ENCODE measurements at places on chromosomes 12 and 14.
A peak's percentile ranks its signal among the peaks of the same experiment; 100 is the strongest.

- H3K27ac ChIP-seq, result no peak overlapping the region
- H3K4me1 ChIP-seq, result no peaks in the 10 kb centered on the region
- H3K27me3 ChIP-seq, result no peaks in the 10 kb centered on the region
- no peak for DNase-seq
Observed at GRCh38 chr12:87901457-87901856, 127.7 kb downstream of the C12orf50 start.

DNA sequence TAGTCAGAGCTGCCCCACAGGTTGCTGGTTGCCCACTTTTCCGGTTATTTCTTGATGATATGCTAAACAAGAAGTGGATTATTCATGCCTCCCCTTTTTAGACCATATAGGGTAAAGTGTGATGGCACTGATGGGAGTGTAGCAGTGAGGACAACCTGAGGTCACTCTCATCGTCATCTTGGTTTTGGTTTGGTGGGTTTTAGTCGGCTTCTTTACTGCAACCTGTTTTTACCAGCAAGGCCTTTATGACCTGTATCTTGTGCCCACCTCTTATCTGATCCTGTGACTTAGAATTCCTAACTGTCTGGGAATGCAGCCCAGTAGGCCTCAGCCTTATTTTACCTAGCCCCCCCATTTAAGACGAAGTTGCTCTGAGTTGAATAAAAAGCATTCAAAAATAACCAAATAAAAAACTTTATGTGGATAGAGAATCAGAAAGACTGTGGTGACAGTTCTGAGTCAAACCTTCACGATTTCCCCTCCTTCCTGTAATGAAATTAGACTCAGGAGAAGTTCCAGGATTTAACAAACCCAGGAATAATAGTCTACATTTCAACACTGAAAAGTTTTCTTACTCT, 144.2 kb downstream of the PAWR start:
- H3K4me3 ChIP-seq, result no peak overlapping the region
- no peaks in the 10 kb centered on the region for H3K27me3 ChIP-seq
- DNase-seq, result peak; percentile 30
- peaks cover 44% of the 10 kb centered on the region for H3K36me3 ChIP-seq

GRCh38 chr14:89617481-89618329, 200.7 kb upstream of the FOXN3 start:
- peak overlapping the region; percentile 50 for H3K4me3 ChIP-seq
- peaks cover 74% of the 10 kb centered on the region for H3K27me3 ChIP-seq
- no peak for DNase-seq
- no peaks in the 10 kb centered on the region for H3K36me3 ChIP-seq

- H3K36me3 ChIP-seq, result no peaks in the 10 kb centered on the region
- H3K4me3 ChIP-seq, result no peak overlapping the region
- no peak for DNase-seq
Observed at GRCh38 chr12:68163560-68164081, 4.1 kb upstream of the IFNG start.

GRCh38 chr12:22656376-22656775, 31.4 kb downstream of the ETNK1 start:
- DNase-seq, result no peak
- no peaks in the 10 kb centered on the region for H3K27me3 ChIP-seq
- no peak overlapping the region for H3K4me3 ChIP-seq
- H3K36me3 ChIP-seq, result peaks cover 27% of the 10 kb centered on the region

DNA sequence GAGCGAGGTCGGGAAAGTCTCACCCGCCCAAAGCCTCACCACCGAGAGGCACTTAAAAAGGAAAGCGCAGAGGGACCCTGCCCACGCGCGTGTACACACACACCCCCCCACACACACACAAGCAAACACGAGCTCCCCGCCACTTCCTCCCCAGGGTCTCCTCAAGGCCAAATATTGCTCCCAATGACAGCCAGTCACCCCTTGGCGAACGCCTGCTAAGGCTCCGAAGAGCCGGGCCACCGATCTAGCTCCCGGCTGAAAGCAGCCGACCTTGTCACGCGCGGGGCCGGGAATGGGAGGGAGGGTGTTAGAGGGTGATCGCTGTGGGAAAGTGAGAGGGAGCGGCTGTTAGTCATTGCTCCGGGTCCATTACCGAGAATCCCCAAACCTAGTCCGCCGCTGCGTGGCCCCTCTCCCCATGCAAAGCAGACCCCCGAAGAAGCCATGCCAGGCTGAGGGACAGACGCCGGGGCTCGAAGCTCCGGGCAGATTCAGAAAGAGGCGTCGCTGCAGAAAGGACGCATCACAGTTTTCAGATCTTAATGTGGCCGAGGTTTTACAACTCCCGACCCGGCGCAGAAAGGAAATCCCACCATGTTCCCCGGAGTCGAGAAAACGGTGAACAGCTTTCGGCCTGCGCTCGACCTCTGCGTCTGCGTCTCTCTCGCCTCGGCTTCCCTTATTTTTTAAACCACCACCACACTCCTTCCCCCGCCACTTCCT, 2.6 kb downstream of the BMP4 start:
- peak; percentile 21 for DNase-seq
- no peaks in the 10 kb centered on the region for H3K27me3 ChIP-seq
- H3K4me1 ChIP-seq, result peaks cover 10% of the 10 kb centered on the region
- peaks cover 62% of the 10 kb centered on the region for H3K36me3 ChIP-seq
- peak overlapping the region; percentile 85 for H3K4me3 ChIP-seq

- peaks cover 85% of the 10 kb centered on the region for H3K36me3 ChIP-seq
- DNase-seq, result no peak
- no peak overlapping the region for H3K27ac ChIP-seq
Observed at GRCh38 chr12:113167868-113168267, 17.4 kb downstream of the DDX54 start.

DNA sequence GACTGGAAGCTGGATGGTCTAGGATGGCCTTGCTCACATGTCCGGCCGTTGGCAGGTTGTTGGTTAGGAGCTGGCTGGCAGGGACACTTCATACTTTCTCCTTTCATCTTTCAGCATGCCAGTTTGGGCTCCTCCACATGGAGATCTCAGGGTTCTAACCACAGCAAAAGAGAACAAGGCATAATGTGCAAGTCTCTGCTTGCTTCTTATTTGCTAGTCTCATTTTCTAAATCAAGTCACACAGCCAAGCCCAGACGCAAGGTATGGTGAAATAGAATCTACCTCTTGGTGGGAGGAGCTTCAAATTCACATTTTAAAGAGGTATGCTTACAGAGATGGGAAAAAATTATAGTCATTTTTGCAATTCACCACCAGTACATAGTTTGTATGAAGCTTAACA, 69.1 kb upstream of the NAP1L1 start:
- peaks cover 4% of the 10 kb centered on the region for H3K4me1 ChIP-seq
- DNase-seq, result no peak
- H3K27me3 ChIP-seq, result no peaks in the 10 kb centered on the region
- H3K4me3 ChIP-seq, result no peak overlapping the region
- no peak overlapping the region for H3K27ac ChIP-seq

DNA sequence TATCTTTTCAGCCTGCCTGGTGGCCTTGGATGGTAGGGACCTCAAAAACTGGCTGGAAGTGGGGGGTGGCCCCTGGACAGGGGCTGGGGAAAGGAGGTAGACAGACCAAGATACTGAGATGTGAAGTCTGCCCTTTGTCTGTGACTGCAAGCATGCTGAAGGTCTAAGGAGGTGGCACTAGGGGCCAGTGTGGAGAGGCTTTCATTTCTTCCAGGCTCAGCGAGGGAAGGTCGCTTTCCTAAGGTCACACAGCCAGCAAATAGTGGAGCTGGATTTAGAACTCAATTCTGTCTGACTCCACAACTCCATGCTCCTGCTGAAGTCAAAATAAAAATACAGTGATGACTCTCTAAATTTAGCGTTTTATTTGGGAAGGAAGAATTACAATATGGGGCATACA, 11.3 kb upstream of the PLBD2 start:
- no peaks in the 10 kb centered on the region for H3K4me1 ChIP-seq
- no peak overlapping the region for H3K4me3 ChIP-seq
- no peak for DNase-seq
- H3K27me3 ChIP-seq, result peaks cover 37% of the 10 kb centered on the region
- H3K36me3 ChIP-seq, result no peaks in the 10 kb centered on the region

DNA sequence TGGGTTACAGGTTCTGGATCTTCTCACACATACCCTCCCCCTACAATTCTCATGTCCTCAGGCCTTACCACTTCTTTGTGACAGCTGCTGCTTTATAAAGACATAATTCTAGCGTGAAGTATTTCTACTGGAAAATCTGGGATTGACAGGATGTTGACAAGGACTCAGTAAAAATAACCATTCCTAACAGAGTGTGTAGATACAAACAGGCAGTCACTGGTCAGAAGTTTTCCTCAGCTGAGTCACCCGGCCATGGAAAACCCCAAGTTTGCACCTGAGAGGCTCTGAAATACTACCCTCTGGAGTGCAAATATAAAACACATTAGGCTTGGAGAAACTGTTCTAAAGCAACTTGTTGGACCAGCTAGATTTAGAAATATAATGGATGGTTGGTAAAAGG, 54.4 kb downstream of the SPPL3 start:
- peaks cover 44% of the 10 kb centered on the region for H3K4me1 ChIP-seq
- no peak overlapping the region for H3K4me3 ChIP-seq
- DNase-seq, result peak; percentile 64
- no peaks in the 10 kb centered on the region for H3K36me3 ChIP-seq
- peak overlapping the region; percentile 68 for H3K27ac ChIP-seq

GRCh38 chr12:129184127-129184928, 331.1 kb downstream of the GLT1D1 start:
- no peak overlapping the region for H3K4me3 ChIP-seq
- no peak for DNase-seq
- no peaks in the 10 kb centered on the region for H3K4me1 ChIP-seq
- H3K27ac ChIP-seq, result no peak overlapping the region

- peak within 1 kb of the TSS; percentile 53 for H3K4me3 ChIP-seq
- peaks cover 99% of the 10 kb centered on the region for H3K27me3 ChIP-seq
- H3K4me1 ChIP-seq, result no peaks in the 10 kb centered on the region
- H3K27ac ChIP-seq, result no peak within 1 kb of the TSS
- DNase-seq, result no peak
Observed at GRCh38 chr12:48004053-48004941, at the start of gene COL2A1. COL2A1 (minus strand) TSS chr12:48004476; CDS start chr12:48004321, 155 bp downstream.
